H9 (cell line): ENCODE measurements at places on chromosomes 6 and 20. TPM values are rescaled to one million over a fixed set of nuclear protein-coding genes. Genes with fewer than 3 reads are reported as not detected.

DNA sequence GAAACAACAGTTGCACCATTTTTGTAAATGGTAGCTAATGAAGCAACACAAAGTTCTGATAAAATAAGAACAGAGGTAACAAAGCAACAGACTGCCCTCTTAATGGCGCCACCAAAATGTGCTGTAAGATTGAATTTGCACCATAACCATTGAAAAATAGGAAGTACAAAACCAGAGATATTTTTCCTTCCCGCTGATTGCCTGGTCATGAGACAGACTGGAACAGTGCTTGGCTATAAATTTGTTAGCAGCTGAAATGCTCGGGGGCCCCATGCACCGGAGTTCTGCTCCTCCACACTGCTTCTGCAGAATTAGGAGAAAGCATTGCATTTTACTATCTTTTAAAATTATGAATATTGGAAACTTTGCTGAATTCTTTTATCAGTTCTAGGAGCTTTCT is 164.4 kb upstream of the QKI start:
- DNase-seq = no peak

DNA sequence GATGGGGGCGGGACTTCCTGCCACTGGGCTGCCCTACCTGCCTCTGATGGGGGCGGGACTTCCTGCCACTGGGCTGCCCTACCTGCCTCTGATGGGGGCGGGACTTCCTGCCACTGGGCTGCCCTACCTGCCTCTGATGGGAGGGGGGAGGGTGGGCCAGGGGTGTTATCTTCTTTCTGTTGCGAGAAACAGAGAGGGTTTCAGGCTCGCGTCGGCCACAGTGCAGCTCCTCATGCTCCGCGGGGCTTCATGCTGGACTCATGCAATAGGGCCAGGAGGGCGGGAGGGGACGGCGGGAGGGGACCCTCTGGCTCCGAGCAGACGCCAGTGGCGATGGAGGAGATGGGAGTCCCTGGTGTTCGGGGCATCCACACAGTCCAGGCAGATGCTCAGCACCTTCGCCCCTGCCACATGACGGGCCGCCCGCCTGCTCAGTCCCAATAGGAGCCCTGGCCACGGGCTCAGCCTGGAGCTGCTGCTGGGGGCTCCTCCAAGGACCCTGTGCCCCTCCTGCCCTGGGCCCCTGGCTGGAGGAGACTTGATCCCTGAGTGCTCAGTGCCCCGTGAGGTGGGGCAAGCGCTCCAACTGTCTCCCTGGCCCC is 48.8 kb upstream of the CHRNA4 start:
- peak; percentile 69 for DNase-seq

DNA sequence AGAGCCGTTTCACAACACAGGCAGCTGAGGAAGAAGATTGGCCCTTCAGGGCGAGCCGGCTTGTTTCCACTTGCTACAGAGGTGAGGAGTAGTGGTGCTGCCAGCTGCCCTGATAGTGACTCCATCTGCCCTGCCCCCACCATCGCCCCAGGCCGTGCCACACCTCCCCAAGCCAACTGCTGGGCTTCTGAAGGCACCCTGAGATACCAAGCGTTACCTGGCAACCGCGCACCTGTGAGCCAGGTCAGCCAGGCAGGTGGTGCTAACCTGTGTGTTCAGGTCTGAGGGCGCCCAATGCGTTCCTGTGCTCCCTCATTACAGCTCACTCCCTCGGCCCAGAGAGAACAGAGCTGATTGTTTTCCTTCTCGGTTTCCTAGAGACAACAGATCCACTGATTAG is 299.1 kb upstream of the ID4 start:
- DNase-seq = peak; percentile 33

GRCh38 chr6:124719913-124720312 is 242.3 kb upstream of the RNF217 start:
- no peak for DNase-seq

DNA sequence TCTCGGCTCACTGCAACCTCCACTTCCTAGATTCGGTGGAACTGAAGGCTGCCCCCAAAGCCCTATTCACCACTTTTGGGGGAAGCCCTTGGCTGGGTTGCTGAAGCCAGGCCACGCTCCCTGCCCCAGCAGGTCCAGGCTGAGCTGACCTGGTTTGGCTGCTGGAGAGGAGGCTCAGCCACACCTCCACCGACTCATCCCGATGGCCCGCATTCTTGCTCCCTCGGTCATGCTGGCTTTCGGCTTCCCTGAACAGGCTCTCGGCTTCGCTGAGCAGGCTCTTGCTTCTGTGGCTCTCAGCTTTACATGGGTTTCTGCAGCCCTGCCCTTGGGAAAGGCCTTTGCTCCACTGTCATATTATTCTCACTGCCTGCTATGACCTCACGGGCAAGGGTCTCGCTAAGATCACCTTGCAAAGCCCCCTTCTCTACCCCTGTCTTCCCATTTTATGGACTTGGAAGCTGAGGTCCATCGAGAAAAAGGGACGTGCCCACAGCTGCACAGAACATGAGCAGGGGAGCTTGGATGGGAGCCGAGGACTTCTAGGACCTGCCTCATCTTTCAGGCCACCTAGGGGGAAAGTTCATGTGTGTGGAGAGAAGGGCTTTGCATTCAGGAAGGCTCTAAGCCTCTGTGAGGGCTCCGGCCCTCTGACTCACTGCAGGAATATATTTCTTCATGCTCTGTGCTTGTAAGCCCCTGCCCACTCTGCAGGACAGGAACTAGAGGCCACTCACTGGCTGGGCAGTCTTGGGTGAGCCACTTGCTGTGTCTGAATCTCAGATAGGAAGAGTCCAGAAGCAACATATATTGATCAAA is 15.6 kb downstream of the ARHGAP40 start:
- peak; percentile 65 for DNase-seq

- no peak for DNase-seq
Observed at GRCh38 chr6:160734627-160735026, 32.6 kb downstream of the PLG start.

- DNase-seq = no peak
Observed at GRCh38 chr20:16709017-16709416, 20.8 kb upstream of the SNRPB2 start.

DNA sequence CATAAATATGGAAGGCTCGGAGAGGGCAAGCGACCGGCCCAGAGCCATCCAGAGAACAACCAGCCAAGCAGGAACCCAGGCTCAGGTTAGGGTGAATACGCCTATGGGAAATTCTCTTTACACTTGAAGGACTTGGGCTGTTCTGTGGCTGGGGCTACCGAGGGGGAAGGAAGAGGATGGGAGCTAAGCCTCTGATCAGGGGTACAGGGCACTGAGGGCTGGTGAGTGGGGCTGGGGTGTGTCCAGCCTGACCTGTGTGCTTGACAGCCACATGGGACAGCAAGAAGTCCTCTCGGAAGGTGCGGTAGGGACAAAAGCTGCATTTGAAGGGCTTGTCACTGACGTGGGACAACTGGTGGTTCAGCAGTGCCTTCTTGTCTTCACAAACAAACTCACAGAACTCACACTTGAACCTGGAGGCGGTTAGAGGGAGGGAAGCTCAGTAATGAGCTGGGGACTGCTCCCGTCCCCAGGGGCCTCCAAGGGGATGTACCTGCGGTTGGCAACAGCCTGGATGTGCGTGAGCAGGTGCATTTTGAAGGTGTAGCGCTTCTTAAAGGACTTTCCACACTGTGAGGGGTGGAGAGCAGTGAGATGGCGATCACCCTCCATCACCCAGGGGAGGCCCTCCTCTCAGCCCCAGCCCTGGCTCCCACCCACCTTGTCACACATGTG is 11.9 kb downstream of the ZNF335 start:
- DNase-seq = peak; percentile 11

DNA sequence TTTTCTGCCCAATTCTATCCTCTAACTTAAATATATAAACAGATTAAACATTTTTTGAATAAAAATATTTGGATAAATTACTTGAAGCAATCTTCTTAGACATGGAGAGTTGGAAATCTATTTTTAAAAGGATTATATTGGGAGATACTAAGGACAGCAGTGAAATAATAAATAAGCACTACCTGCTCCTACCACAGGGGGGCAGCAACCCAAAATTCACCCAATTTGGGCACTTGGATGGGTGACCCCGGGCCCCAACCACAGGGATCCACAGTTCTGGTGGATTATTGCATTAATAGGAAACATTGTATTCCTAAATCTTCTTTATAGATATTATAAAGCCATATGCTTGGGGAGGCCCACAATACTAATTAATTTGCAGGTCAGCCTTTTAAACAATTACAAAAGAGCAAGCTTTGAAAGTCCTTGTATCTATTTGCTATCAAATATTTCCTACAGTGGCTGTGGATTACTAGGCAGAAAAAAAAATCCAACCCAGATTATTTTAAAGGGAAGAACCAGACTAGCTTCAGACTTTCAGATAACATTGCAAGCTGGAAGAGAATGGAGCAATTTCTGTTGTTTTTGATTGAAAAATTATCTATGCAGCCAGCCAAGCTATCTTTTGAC is 66.4 kb upstream of the PDE10A start:
- DNase-seq = no peak

- no peak for DNase-seq
Observed at GRCh38 chr6:85273870-85274269, 176.0 kb upstream of the NT5E start.

GRCh38 chr20:47775841-47776240 is 9.4 kb downstream of the SULF2 start:
- DNase-seq = no peak

GRCh38 chr20:3711484-3711941 is 887 bp downstream of the SIGLEC1 start:
- no peak for DNase-seq

The CST2 gene
- not detected in 2 replicates for total RNA-seq

The PLCB1 gene
- total RNA-seq = 11.1 and 11.5 TPM in 2 replicates

The ABHD16B gene
- total RNA-seq = not detected in 2 replicates
